ENCODE measurements at places on chromosomes 16 and 17.
A peak's percentile ranks its signal among the peaks of the same experiment; 100 is the strongest.

- no peaks in the 10 kb centered on the region for H3K27me3 ChIP-seq
- H3K27ac ChIP-seq: no peak overlapping the region
- H3K36me3 ChIP-seq: peaks cover 4% of the 10 kb centered on the region
- no peak overlapping the region for H3K4me3 ChIP-seq
Observed at GRCh38 chr17:51724043-51724580, 434.4 kb downstream of the CA10 start.

- peaks cover 34% of the 10 kb centered on the region for H3K36me3 ChIP-seq
- no peak for DNase-seq
- H3K4me1 ChIP-seq: peaks cover 53% of the 10 kb centered on the region
- peak overlapping the region; percentile 71 for H3K27ac ChIP-seq
Observed at GRCh38 chr16:3879258-3879886, 1.1 kb downstream of the CREBBP start.

- no peak for DNase-seq
- no peak overlapping the region for H3K27ac ChIP-seq
- H3K4me3 ChIP-seq: no peak overlapping the region
- H3K36me3 ChIP-seq: peaks cover 35% of the 10 kb centered on the region
- no peaks in the 10 kb centered on the region for H3K4me1 ChIP-seq
Observed at GRCh38 chr17:18994631-18995030, 9.9 kb downstream of the FAM83G start.

- peaks cover 35% of the 10 kb centered on the region for H3K27me3 ChIP-seq
- DNase-seq: no peak
- H3K4me3 ChIP-seq: no peak overlapping the region
- peaks cover 9% of the 10 kb centered on the region for H3K4me1 ChIP-seq
- no peaks in the 10 kb centered on the region for H3K36me3 ChIP-seq
- H3K27ac ChIP-seq: no peak overlapping the region
Observed at GRCh38 chr17:41589301-41589700, 2.6 kb upstream of the KRT14 start.

- no peak overlapping the region for H3K4me3 ChIP-seq
- peak overlapping the region; percentile 31 for H3K27ac ChIP-seq
- H3K36me3 ChIP-seq: no peaks in the 10 kb centered on the region
Observed at GRCh38 chr16:4679156-4679849, 14.1 kb upstream of the NUDT16L1 start.
